ENCODE measurements at places on chromosomes 11 and 22.

DNA sequence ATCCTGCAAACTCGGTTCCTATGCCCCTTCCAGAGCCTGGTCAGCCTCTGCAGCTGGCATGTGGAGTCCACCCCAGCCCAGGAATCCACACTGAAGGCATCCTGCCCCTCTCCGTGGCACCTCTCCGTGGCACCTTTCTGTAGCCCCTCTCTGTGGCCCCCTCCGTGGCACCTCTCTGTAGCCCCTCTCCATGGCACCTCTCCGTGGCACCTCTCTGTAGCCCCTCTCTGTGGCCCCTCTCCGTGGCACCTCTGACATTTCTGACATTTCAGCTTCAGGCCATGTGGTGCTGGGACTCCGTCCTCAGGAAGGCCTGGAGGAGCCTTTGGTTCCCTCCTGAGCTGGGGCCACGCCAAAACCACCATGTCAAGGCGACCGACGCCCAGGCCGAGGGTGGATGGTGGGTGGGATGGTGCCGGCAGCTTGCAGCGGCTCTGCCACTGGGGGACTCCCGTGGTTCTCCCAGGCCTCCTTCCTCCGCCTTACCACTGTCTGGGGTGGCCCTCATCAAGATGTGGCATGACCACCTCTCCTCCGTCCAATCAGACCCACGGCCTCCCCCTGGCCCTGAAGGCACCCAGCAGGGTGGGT is 1518.5 kb downstream of the BRD1 start:
- no peak for DNase-seq

DNA sequence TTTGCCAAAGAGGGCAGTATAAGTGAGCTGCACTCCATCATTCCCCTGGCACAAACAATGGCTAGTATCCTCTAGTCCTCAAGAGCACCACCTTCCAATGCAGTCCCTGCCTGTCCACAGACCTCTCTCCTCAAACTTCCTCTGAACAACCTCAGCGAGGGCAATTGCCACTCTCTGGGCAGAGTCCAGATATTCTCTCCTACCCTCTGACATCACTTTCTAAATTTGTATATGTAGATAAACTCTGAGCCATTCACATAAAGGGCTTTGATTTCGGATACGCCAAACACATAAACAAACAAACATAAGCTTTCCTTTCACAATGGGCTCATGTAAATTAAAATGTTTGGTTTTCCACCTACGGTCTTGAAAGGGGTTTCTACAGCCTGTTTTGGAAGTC is 3.0 kb upstream of the SLC43A3 start:
- no peak for DNase-seq

DNA sequence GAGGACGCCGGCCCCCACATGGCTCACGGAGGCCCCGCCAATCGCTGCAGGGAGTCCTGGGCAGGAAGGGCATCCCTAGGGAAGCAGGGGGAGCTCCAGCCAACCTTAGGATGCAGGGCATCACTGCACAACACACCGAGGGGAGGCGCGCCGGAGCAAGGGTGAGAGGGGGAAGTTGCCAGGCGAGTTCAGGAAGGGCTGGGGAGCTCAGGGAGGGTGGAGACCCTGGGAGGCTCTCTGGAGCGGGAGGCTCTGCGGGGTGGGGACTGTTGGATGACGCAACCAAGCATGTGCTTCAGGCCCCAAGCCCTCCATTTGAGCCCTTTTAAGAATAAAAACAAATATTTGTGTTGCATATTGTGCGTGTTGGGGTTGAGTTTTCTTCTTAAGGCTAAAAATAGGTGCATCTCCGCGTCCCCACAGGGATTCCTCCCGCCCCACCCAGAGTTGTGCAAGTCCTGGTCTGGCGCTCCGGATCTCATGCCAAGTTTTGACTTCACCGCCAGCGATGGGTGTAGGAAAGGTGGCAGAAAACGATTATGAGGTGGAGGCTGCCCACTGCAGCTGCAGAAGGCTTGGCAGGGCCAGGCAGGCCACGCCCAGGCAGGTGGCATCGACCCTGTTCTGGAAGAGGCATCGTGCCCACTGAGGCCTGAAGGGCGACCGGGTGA is 65.2 kb downstream of the WNT7B start:
- no peak for DNase-seq

DNA sequence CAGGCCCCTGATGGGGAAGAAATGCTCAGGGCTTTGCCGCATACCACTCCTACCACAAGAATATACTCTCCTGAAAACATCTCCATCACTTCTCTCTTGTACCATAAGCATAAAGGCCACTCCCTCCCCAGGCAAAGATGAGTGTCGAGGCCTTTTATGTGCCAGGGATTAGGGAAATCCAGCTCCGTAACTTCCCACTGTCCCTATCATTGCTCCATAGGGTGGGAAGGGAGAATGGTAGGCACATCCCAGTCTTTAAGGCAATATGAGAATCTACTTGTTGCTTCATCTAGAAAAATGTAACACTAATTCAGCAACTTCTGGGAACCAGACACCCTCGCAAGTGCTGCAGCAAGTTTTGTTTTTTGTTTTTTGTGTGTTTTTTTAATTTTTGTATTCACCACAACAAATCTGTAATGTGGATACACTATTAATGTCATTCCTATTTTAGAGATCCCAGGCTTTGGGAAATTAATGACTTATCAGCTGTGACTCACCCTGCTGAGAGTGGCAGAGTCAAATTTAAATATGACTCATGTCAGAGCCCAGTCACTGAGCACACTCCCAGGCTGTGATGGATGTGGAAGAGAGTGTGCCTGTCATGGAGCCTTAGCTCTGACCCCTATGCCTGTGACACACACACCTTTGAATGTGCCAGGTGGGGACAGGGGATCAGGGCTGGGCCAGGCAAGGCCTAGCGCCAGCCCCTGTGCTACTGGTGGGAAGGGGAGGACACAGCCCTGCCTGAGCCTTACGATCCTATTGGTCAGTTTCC is 23.4 kb downstream of the PANX1 start:
- DNase-seq, result peak; percentile 42

DNA sequence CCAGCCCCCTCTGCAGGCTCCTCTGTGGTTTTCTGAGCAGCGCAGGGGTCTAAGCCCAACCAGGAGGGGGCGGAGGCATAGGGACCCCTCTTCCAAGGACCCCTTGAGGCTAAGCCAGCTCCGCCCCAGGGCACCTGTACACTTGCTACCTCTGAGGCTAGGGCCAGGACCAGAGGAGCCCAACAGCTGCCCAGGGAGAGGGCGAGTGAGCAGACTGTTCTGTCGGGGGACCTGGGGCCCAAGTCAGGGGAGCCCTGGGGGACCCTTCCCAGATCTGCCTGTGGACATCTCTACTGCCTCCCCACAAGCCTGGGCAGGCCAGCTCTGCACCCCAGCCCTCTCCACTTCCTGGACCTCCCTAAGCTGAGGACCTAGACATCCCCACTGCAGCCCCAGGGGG is 1.8 kb downstream of the B4GALNT4 start:
- no peak for DNase-seq

- DNase-seq, result no peak
Observed at GRCh38 chr22:19811811-19812771, 42.6 kb downstream of the GNB1L start.

DNA sequence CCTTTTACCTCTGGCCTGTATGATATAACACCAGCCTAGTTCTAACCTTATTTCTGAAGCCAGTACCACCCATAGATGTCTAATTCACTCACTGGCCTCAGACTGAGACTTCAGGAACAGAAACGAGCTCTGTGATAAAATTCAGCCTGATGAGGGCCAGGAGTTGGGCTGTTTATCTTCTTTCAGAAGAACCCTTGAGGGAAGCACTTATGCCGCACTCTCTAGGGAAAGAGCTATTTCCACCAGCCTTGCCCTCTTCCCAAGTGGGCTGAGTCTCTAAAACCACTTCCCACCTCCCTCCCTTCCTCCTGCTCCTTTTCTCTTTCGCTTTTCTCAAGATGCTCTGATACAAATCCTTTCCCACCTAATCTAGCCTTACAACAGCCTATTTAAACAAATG is 2.0 kb upstream of the OR52B4 start:
- no peak for DNase-seq

GRCh38 chr22:49920859-49921258 is 2.4 kb downstream of the CRELD2 start:
- DNase-seq, result no peak

DNA sequence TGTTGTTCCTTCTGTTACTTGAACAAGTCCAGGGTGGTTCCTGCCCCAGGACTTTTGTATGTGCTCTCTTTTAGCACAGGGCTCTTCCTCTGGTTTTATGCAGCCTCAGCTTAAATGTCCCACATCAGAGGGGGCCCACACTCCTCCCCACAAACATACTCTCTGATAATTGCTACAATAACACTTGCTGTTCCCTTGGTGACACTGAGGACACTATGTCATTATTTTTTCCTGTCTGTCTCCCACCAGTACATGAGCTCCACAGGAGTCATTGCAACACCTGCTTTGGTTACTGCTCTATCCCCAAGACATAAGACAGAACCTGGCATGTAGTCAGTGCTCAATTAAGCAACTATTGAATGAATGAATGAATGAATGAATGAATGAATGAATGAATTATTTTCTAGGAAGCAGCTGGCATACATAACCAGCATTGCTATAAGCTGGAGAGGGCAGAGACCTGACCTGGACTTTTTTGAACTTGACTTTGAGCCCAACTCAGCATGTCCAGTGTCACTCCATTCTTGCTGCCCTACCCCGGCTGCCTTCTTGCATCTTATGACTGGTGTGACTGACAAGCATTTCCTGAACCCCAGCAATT is 7.5 kb upstream of the WNT7B start:
- DNase-seq, result no peak

DNA sequence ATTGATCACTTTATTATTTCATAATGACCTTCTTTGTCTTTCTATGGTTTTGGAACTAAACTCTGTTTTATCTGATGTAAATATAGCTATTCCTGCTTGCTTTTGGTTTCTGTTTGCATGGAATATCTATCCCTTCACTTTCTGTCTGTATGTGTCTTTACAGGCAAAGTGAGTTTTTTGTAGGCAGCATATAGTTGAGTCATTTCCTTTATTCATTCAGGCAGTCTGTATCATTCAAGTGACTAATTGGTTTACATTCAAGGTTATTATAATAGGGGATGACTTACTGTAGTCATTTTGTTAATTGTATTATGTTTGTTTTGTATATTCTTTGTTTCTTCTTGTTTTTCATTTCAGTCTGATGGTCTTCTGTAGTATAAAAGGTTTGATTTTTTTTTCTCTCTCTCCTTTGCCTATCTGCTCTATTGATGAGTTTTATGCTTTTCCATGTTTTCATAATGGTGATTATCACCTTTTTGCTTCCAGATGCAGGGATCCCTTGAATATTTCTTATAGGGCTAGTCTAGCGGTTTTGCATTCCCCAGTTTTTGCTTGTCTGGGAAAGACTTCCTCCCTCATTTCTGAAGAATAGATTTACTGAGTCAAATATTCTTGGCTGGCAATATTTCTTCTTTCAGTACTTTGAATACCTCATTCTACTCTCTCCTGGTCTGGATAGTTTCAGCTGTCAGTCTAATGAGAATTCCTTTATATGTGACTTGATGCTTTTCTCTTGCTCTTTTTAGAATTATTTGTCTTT is 50.4 kb downstream of the GDPD4 start:
- DNase-seq, result no peak

GRCh38 chr22:42263944-42264343 is 6.5 kb downstream of the TCF20 start:
- no peak for DNase-seq

- no peak for DNase-seq
Observed at GRCh38 chr22:29266564-29267461, 968 bp downstream of the RHBDD3 start.

- no peak for DNase-seq
Observed at GRCh38 chr22:36134182-36134581, 26.4 kb downstream of the APOL3 start.

GRCh38 chr11:1890856-1891830 is 552 bp downstream of the PRR33 start:
- DNase-seq, result no peak

GRCh38 chr11:121520243-121521144 is 67.7 kb upstream of the SORL1-AS1 start:
- DNase-seq, result no peak

- no peak for DNase-seq
Observed at GRCh38 chr11:8794677-8795103, 112.1 kb downstream of the RPL27A start.

- no peak for DNase-seq
Observed at GRCh38 chr22:17912945-17913721, 111.2 kb downstream of the MICAL3 start.

- DNase-seq, result no peak
Observed at GRCh38 chr11:12019337-12019736, 10.9 kb upstream of the DKK3 start.

DNA sequence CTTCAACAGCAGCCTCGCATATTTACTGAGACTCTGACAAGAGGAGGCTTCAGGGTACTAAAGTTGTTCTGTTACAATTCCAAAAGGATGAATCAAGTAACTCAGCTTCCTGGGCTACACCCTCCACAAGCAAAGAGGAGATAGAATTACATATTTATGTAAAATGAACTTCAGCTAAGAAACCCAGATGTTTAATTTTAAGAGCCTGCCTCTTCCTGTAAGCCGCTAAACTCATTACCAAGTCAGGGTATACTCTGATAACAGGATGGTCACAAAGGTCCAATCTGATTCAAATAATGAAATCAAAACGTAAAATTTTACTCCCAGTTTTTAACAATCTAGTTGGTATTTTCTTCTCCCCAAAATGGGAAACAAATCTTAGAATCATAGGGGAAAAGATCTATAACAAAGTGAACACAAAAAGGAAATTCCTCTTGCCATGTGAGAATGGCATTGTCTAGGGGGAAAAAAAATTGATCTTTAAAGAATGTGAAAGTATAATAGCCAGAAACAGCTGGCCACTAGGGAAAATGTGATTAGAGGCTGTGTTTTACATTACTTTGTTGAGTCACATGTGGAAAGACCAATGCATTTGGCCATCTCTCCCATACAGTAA is 30.9 kb downstream of the CHEK2 start:
- DNase-seq, result no peak

GRCh38 chr11:127000291-127000968 is at the start of gene KIRREL3:
Gene KIRREL3 (minus strand): TSS chr11:127000770.
- DNase-seq, result no peak

DNA sequence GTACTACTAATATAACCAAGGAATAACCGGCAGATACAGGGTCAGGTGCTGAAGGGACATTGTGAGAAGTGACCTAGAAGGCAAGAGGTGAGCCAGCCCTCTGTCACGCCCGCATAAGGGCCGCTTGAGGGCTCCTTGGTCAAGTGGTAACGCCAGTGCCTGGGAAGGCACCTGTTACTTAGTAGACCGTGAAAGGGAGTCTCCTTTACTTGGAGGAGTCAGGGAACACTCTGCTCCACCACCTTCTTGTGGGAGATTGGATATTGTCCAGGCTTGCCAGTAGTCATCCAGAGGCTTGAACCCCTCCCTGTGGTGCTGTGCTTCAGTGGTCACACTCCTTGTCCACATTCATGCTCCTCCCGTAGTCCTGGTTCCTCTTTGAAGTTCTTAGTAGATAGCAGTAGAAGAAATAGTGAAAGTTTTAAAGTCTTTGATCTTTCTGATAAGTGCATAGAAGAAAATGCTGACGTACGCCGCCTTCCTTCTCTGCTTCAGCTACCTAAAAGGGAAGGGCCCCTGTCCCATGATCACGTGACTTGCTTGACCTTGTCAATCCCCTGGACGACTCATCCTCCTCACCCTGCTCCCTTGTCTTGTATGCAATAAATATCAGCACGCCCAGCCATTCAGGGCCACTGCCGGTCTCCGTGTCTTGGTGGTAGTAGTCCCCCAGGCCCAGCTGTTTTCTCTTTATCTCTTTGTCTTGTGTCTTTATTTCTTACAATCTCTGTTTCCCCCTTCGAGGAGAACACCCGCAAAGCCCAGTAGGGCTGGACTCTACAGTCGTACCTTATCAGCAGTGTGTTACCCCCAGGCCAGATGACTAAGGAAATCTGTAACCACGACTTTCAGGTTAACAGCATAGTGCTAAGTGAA is 6.1 kb downstream of the NUP50 start:
- peak; percentile 34 for DNase-seq

- no peak for DNase-seq
Observed at GRCh38 chr11:79663017-79663416, 222.2 kb upstream of the TENM4 start.

GRCh38 chr11:17812091-17812864 is 77.7 kb downstream of the KCNC1 start:
- no peak for DNase-seq

Data from stimulated activated CD4-positive, alpha-beta T cell treated with anti-CD3 and anti-CD28 coated beads, Interleukin-1b, Interleukin-23, amount 100 ng/mL, for 48 hours (primary cell).